ENCODE measurements at places on chromosomes 4 and X.

- DNase-seq, result no peak
Measured at GRCh38 chrX:13676885-13677284, 12.0 kb upstream of the RAB9A start.

GRCh38 chrX:84224741-84225140 lies 36.7 kb upstream of the RPS6KA6 start:
- DNase-seq, result no peak

DNA sequence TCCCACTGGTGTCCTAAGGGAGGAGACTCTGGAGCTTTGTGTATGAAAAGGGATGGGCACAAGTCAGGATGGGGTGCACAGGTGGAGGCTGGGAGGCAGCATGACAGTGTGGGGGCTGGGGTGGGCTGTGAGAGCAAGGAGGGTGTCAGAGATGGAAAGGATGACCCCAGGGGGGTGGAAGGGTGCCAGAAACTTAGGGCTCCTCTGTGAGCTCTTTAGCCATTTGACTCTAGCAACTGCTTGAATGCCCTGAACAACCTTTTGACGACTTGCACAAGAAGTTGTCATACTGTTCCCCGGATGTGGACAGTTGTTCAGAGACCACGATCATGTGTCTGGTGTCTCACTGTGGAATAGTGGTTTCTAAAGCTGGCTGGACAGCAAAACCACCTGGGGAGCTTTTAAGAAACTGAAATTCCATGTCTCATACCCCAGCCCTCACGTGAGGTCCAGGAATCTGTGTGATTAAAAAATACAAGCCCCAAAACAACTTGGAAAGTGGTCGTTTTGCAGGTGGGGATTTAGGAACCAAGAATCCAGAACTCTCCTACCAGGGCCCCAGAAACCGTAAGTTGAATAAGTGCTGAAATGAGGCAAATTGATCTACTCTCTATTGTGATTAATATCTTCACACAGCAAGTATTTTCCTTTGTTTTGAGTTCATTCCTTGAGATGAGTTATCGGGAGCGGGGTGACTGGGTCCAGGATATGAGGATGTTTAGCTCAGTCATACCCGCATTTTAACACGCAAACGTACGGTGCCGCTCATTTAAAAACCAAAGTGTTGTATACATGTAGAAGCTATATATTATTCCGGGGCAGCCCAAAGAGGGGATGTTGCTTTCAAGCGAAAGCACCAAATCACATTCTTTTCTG lies 3.4 kb downstream of the RHOH start:
- DNase-seq, result no peak

DNA sequence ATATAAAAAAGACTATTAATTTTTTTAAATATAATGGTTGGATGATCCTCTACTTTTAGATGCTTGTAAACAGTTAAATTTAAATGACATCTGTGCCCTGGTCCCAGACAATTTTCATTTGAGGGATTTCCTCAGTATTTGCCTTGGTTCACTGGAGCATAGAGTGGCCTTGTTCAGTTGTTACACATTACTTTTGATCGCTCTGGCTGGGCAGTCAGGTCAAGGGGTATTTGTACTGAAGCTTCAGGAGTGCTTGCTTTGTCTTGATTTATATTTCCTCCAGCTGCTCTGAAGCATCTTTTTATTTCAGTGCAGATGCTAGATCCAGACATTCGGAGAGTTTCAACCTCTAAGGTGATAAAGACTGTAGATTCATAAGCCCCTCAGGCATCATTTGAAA lies 50.0 kb downstream of the COMMD8 start:
- no peak for DNase-seq

- no peak for DNase-seq
Measured at GRCh38 chr4:97548186-97548585, 595.1 kb downstream of the STPG2 start.

DNA sequence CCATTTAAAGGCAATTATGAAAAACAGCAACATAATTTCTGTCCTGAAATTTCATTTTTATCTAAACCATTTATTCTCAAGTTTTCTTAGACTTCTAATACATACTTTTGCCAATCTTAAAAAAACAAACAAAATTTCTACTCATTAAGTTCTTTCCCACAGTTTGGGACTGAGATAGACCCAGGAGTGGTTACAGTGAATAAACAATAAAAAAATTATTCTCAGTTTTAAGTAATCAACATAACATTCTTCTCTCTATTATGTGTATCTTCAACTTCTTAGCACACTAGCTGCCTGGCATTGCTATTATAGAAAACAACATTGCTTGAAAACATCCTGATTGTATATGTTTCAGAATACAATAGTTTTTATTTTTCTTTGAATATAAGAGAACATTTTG lies 532.8 kb downstream of the IL15 start:
- DNase-seq, result no peak

DNA sequence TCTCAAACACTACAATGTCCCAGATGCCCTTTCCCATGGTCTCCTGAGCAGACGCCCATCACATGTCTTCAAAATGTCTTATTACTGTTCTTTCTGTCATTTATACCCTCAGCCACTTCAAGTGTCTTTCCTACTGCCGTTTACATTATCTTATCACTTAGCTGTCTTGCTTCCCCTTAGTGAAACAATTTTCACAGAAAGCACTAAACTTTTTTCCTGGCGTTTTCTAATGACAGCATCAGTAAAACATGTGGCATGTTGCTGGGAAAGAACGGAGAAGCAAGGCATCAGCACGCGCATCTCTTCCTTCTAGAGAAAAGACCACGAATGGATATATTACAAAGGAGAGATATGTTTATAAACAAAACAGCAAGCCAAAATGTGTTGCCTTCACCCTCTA lies 189.7 kb upstream of the SLIT2 start:
- no peak for DNase-seq

DNA sequence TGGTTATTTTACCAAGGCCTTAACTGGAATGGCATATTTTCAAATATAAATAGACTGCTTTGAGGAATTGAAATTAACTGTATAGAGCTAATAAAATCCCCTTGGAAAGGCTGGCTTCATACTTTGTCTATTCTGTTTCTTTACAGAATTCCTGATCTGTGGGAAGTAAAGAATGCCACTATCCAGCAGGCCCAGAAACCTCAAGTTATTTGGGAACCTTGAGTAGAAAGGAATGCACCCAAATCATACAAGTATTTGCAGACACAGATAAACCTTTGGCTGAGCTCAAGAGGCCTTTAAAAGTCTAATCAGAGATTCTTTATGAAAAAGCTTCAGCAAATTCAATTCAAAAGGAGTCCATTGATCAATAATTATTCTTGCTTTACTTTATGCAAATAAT lies 975.7 kb upstream of the PABPC4L start:
- no peak for DNase-seq

DNA sequence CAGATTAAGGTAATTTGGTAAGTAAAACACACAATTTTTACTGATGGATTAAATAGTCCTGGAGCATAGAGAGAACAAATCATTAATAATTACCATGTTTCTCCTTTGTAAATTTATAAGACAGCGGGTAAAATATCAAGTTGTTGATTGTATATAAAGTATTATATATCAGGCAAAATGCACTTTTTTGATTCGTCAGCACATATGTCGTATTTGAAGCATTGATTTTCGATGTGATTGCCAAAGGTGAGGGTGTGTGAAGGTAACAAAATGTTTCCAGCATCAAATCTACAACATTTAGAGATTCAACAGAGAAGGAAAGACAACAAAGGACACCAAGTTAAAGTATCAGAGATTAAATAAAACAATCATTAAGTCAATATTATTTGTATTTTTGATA lies 1437.8 kb upstream of the ADGRL3 start:
- no peak for DNase-seq

GRCh38 chr4:122827879-122828601 lies 1.4 kb downstream of the FGF2 start:
- DNase-seq, result peak; percentile 13
